ENCODE measurements at places on chromosomes 1 and 21. TPM values are rescaled to one million over a fixed set of nuclear protein-coding genes. Genes with fewer than 3 reads are reported as not detected.

CRP gene
- 0.98 TPM for polyA plus RNA-seq

SPRR1A gene
- not detected for polyA plus RNA-seq

FAM110D gene
- polyA plus RNA-seq, result 0.48 TPM

CLEC20A gene
- polyA plus RNA-seq, result 0.78 TPM

PCBP3 gene
- polyA plus RNA-seq, result 1.7 TPM

SH3D21 gene
- 2.8 TPM for polyA plus RNA-seq

CELA3B gene
- not detected for polyA plus RNA-seq

PSMB2 gene
- polyA plus RNA-seq, result 52.1 TPM

SPATA46 gene
- polyA plus RNA-seq, result not detected

ANXA9 gene
- polyA plus RNA-seq, result not detected

PLPPR4 gene
- 36.8 TPM for polyA plus RNA-seq

OR2L13 gene
- not detected for polyA plus RNA-seq

SELENBP1 gene
- not detected for polyA plus RNA-seq

CR1 gene
- polyA plus RNA-seq, result not detected

C1orf146 gene
- polyA plus RNA-seq, result not detected

EIF2D gene
- 37.1 TPM for polyA plus RNA-seq

EIF3I gene
- 174 TPM for polyA plus RNA-seq

DPH2 gene
- 29.2 TPM for polyA plus RNA-seq

DAB1 gene
- polyA plus RNA-seq, result 11.4 TPM

RIPPLY3 gene
- 0.24 TPM for polyA plus RNA-seq

CHRM3 gene
- polyA plus RNA-seq, result 0.16 TPM

GCSAML gene
- polyA plus RNA-seq, result not detected

TAL1 gene
- not detected for polyA plus RNA-seq

MMP23B gene
- 4.3 TPM for polyA plus RNA-seq

NUP210L gene
- polyA plus RNA-seq, result 0.09 TPM

NR1I3 gene
- polyA plus RNA-seq, result not detected

ATP1A2 gene
- 0.12 TPM for polyA plus RNA-seq

BSND gene
- not detected for polyA plus RNA-seq

FHL3 gene
- 3.3 TPM for polyA plus RNA-seq

CFHR5 gene
- polyA plus RNA-seq, result not detected

OR14K1 gene
- polyA plus RNA-seq, result not detected

RAP1A gene
- polyA plus RNA-seq, result 28.7 TPM

ARHGAP30 gene
- polyA plus RNA-seq, result not detected

CFHR2 gene
- not detected for polyA plus RNA-seq

NCF2 gene
- not detected for polyA plus RNA-seq

CBR3 gene
- polyA plus RNA-seq, result not detected

Data from neural cell (in vitro differentiated cells).